PC-3 (cell line): ENCODE measurements at places on chromosomes 12 and 14. TPM values are rescaled to one million over a fixed set of nuclear protein-coding genes. Genes with fewer than 3 reads are reported as not detected.

DNA sequence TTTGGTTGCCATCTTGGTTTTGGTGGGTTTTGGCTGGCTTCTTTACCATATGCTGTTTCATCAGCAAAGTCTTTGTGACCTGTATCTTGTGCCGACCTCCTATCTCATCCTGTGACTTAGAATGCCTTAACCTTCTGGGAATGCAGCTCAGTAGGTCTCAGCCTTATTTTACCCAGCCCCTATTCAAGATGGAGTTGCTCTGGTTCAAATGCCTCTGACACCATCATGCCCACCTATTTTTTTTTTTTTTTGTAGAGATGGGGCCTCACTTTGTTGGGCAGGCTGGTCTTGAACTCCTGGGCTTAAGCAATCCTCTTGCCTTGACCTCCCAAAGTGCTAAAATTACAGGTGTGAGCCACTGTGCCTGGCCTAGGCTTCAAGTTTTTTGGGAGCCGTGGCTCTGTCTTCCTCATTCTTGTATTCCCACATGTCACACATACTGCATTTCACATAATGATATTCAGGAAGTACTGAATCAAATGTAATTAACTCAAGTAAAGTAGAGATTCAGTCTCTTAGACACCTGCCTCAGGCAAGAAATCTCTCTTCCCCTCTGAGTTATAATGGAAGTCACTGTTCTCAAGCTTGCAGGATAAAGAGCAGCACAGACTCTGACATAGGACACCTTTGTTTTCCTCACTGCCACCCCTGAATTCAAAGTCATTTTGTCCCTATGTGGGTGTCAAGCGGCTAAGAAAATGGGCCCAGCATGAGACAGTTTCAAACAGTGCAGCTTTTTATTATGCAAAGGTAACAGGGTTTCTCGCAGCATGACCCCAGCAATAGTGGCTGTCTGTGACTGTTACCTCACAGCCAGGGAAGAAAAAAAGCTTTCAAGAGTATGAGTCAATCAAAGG lies 159.0 kb downstream of the PTPN11 start:
- no peak for DNase-seq

DNA sequence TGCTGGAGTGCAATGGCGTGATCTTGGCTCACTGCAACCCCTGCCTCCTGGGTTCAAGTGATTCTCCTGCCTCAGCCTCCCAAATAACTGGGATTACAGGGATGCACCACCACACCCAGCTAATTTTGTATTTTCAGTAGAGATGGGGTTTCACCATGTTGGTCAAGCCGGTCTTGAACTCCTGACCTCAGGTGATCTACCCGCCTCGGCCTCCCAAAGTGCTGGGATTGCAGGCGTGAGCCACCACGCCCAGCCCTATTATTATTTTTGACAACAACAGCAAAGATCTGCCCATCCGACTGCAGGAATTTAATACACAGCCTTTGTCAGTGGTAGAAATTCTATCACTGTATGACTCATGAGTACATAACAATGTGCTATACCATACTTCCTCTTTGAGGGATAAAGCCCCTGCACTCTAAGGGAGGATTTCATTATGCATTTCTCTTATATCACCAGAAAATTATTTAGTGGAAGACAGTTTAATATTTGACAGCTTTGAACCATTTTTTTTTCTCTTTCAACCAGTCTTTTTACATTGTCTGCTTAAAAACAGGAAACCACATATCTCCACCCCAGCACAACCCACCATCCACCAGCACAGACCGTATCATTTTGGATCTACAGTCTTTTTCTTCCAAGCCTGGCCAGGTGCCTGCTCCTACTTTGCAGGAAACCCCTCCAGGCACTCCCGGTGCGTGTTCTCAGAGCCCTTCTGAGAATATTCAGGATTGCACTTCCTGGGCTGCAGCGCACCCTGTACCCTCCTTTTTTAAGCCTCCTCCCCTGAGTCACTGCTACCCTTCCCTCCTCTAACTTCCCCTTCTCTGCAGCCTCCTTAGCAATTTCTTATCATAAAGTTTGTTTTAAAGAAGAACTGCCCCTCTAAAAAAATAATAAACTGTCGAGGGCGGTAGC lies 594 bp downstream of the ARHGDIB start:
- DNase-seq, result peak; percentile 66

DNA sequence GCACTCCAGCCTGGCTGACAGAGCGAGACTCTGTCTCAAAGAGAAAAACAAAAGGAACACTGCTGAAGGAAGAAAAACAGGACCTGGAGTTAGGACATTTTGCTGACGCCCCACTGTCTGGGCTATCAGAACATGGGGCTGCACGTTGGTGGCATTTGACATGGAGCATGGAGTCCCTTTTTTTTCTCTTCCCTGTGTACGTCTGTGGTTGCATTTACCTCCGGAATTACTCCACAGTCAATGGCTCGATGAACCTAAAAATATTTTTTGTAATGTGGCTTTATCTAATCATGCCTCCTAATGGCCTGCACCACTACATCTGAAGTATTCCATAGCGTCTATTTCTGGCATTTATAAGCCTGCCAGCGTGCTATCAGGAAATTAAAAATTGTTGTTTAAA lies 30.7 kb downstream of the TESC start:
- DNase-seq, result no peak

- no peak for DNase-seq
Measured at GRCh38 chr12:77500089-77500488, 330.6 kb upstream of the NAV3 start.

DNA sequence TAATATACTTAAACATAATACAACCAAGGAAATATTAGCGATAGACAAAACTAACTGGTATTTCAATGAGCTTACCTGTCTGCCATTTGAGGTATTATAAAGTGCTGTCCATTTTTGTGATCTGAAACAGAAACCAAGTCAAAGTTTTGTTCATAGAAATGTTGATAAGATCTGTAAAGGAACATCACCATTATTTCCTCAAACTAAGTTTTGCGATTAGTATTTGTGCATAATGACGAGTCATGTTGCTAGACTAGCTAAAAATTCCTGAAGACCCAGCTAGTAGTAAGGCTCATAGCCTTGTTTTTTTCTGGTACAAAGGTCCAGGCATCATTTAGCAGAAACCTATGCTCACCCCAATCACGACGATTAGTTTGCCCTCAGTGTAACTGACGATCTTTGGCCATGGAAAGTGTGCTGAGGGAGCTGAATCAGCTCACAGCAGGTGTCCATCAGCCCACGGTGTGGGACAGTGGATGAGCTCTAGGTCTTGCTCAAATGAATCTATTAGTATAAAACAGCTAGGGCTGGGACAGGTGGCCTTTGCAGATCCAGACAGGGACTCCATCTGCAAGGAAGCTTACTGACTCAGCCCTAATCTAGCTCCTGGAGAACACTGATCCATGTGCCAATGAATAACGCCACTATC lies 28.7 kb downstream of the GIT2 start:
- DNase-seq, result peak; percentile 15

DNA sequence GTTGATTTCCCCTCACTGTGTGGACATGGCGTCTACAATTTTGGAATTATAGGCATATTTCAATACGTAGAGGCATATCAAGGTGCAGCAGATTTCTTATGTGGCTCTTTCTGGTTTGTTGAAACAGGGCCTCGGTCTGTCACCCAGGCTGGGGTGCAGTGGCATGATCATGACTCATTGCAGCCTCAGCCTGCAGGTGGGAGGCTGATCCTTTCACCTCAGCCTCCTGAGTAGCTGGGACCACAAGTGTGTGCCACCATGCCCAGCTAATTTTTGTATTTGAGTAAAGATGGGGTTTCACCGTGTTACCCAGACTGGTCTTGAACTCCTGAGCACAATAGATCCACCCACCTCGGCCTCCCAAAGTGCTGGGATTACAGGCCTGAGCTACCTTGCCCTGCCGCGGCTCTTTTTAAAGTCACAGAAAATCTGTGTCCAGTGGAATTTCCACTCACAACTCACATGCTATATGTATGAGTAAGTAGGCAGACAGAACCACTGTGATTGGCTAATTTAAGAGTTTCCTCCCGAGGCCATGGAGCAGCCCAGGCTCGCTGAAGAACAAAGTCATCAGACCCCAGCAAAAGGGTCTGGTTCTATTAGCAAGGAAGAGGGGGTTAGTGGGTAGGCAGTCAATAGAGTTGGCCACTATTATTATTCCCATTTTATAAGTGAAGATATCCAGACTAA lies 9.1 kb downstream of the GNG2 start:
- no peak for DNase-seq

DNA sequence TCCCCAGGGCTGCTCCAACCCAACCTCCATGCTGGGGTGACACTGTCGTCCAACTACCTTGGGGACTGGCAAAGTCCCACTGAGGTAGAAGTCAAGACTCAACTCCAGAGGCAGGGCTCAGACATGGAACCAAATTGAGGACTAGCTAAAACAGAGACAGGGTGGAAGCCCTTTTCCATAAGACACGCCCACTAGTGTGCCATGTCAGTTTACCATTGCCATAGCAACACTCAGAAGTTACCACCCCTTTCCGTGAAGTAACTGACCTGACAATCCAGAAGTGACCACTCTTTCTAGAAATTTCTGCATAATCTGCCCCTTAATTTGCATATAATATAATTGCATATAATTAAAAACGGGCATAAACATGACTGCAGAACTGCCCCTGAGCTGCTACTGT lies 409.6 kb downstream of the MED13L start:
- no peak for DNase-seq

- no peak for DNase-seq
Measured at GRCh38 chr12:47481041-47481440, 224.8 kb downstream of the RPAP3 start.

DNA sequence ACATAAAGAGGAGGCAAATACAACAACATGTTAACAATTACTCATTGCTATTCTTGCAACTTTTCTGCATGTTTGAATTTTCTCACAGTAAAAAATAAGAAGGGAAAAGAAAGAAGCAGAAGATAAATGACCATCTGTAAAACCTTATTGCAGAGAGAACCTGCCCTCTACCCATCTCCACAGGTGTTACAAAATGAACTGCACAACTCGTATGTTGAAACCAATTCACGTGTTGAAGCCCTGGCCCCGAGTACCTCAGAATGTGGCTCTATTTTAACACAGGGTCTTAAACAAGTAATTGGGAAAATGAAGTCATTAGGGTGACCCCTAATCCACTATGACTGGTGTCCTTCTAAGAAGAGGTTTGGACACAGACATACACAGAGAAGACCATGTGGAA lies 39.5 kb downstream of the FOXN3 start:
- no peak for DNase-seq

GRCh38 chr14:21894003-21894897 lies 220.6 kb upstream of the OR4E1 start:
- DNase-seq, result peak; percentile 35

DNA sequence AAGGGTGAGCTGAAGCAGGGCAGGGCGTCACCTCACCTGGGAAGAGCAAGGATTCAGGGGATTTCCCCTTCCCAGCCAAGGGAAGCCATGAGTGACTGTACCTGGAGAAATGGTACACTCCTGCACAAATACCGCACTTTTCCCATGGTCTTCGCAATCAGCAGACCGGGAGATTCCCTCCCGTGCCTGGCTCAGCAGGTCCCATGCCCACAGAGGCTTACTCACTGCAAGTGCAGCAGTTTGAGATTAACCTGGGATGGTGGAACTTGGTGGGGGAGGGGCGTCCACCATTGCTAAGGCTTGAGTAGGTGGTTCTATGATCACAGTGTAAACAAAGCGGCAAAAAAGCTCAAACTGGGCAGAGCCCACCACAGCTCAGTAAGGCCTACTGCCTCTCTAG lies 11.0 kb upstream of the DHRS4 start:
- DNase-seq, result no peak

DNA sequence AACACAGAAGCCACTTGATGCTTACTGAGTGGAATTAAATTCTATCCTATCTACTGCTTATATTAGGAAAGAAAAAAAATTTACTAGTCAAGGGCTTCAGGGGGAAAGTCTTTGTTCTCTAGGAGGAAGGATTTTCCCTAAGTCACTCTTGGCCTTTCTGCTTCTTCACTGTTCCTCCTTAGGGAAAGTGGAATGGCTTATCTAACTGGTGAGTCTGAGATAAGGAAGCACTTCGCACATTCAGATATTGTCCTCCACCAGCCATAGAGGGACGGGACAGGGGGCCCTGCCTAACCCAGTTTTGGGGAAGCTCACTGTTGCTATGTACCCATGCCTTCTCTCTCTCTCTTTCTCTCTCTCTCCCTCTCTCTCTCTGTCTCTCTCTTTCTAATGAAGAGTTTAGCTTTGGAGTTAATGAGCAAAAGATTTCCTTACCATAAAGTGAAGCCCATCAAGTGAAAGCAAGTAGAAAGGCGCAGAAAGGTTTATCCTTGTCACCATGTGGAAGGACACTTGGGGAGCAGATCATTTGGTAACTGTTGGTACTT lies 450.6 kb downstream of the ZFP36L1 start:
- no peak for DNase-seq

DNA sequence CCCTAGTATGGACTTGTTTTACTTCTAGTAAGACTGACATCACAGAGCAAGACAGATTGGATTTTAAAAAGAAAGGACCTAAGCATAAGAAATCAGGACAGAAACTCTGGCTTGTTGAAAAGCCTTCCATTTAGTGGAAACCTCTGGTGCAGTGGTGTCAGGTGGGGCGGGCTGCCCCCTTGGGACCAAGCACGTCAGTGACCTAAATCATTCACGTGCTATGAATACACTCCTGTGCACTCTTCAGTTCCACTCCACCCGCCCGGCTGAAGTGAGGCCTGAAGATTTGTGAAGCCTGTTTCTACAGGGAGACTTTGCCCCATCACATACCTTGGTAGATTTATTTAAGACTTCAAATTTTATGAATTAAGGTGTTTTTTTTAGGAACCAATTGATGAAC lies 58.2 kb upstream of the STRN3 start:
- DNase-seq, result no peak

- DNase-seq, result no peak
Measured at GRCh38 chr12:75378354-75378753, 12.5 kb upstream of the GLIPR1L2 start.

DNA sequence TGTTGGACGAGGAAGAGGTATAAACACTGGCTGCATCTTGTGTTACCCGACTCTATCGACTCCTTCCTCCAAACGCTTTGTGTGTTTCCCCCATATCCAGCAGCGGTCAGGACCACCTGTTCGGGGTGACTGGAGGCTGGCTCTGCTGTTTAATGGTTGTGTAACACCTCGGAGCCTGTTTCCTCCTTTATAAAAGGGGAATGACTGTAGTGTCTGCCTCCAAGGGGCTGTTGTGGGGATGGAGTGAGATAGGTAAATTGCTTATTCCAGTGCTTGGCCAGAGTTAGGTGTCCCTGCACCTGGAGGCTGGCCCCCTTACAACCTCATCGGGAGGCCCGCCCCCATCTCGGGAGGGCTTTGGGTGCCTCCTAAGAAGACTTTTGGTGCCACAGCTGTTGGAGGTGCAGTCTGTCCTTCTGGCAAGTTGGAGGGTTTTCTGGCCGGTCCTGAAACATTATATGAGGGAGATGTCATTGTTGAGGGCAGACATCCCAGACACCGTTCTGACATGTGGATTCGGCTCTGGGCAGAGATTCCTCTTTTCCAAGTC lies 1.1 kb downstream of the MLXIP start:
- no peak for DNase-seq

- no peak for DNase-seq
Measured at GRCh38 chr14:25658988-25659387, 609.0 kb upstream of the STXBP6 start.

SPIC gene
- total RNA-seq, result not detected in 2 replicates

KRT77 gene
- not detected in 2 replicates for total RNA-seq

SLC5A8 gene
- total RNA-seq, result not detected in 2 replicates

ACVRL1 gene
- 0.40 TPM in 1 of 2 replicates, not detected in the other for total RNA-seq

CMTM5 gene
- not detected in 2 replicates for total RNA-seq

HOXC12 gene
- 0.33 and 1.2 TPM in 2 replicates for total RNA-seq

NFE2 gene
- 0.26 and 0.40 TPM in 2 replicates for total RNA-seq

GLI1 gene
- total RNA-seq, result 3.0 TPM in 1 of 2 replicates, not detected in the other

KSR2 gene
- 0.80 and 2.8 TPM in 2 replicates for total RNA-seq

SRP54 gene
- total RNA-seq, result 49.3 and 75.5 TPM in 2 replicates

MYH7 gene
- not detected in 2 replicates for total RNA-seq

SMOC1 gene
- total RNA-seq, result not detected in 2 replicates

FGF6 gene
- total RNA-seq, result not detected in 2 replicates

LBHD2 gene
- not detected in 2 replicates for total RNA-seq

LRIG3 gene
- total RNA-seq, result 8.6 and 10.8 TPM in 2 replicates

CHST11 gene
- 53.5 and 56.7 TPM in 2 replicates for total RNA-seq
